ENCODE measurements at places on chromosomes 5 and 9.

DNA sequence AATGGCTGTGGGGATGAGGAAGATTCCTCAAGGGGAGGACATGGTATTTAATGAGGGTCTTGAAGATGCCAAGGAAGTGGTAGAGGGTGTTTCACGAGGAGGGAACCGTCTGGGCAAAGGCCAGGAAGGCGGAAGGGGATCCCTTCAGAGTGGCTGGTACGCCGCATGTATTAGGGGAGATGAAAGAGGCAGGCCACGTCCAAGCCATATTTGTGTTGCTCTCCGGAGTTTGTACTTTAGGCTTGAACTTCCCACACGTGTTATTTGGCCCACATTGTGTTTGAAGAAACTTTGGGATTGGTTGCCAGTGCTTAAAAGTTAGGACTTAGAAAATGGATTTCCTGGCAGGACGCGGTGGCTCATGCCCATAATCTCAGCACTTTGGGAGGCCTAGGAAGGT is 1.2 kb downstream of the FXN start:
- DNase-seq = no peak

DNA sequence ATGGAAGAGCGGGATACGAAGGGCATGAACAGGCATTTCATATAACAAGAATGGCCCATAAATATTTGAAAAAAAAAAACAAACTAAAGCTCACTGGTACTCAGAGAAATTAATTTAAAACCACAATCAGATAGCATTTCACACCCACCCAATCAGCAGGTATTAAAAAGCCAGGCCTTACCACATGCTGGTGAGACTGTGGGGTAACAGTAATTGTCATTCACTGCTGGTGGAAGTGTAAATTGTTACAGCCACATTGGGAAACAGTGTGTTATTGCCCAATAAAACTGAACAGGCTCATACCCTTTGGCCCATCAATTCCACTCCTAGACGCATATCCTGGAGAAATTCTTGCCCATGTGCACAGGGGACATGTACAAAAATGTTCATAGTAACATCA is 66.0 kb downstream of the PLAC8L1 start:
- DNase-seq = no peak

- DNase-seq = no peak
Measured at GRCh38 chr5:1686016-1686802, 113.4 kb downstream of the MRPL36 start.

DNA sequence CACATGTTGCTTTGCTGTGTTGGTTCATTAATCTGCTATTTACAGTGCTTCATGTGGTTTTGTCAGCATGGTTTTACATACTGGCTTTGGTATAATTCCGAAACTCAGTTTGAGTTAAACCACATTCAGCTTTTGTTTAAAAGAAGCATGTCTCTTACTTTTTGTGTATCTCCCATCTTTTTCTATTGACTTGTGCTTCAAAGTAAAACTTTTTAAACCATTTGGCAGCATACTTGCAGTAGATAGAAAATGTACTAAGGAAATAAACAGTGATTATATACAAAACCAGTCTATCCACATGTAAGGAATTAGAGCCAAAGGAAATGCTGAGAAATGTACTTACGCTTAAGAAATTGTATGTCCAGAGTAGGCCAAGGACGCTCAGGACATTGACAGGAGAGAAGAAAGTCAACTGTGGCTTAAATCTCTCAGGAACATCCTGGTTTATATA is 286.9 kb downstream of the ARHGEF28 start:
- DNase-seq = no peak

GRCh38 chr5:135995976-135996375 is 32.8 kb upstream of the TGFBI start:
- no peak for DNase-seq

All from activated CD8-positive, alpha-beta memory T cell treated with anti-CD3 and anti-CD28 coated beads, Interleukin-2, amount 50 U/mL, for 4 hours (primary cell).